ENCODE measurements at places on chromosomes 16 and 17. TPM values are rescaled to one million over a fixed set of nuclear protein-coding genes. Genes with fewer than 3 reads are reported as not detected.

The KCNAB3 gene
- total RNA-seq: 15.5 TPM

The RNF43 gene
- total RNA-seq: 2.5 TPM

The GLIS2 gene
- total RNA-seq: not detected

The SLC5A10 gene
- not detected for total RNA-seq

The ZG16B gene
- not detected for total RNA-seq

The PPM1E gene
- not detected for total RNA-seq

The CDRT15 gene
- not detected for total RNA-seq

Data from B cell (primary cell).